ENCODE measurements at places on chromosomes 16 and 17.

GRCh38 chr16:24713379-24713778 is 16.1 kb upstream of the TNRC6A start:
- no peak for DNase-seq

GRCh38 chr16:14329727-14330350 is 258.7 kb downstream of the MRTFB start:
- DNase-seq, result peak; percentile 32

- DNase-seq, result no peak
Measured at GRCh38 chr17:66240013-66240412, 10.8 kb upstream of the APOH start.

GRCh38 chr16:64356267-64356666 is 765.6 kb downstream of the CDH11 start:
- DNase-seq, result no peak

DNA sequence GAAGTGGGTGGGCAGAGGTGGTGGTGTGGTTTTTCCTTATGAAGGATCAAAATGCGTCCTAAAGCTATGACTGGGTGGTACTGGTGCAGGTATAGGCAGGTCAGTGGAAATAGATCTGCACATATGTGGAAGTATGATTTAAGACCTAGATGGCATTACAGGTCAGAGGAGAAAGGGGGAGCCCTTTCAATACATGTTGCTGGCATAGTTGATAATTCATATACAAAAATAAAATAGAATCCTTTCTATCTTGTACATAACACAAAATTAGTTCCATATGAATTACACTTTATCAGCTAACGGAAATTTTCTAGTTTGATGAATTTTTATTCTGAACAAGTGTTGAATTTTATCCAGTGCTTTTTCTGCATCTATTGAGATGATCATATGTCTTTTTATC is 20.8 kb upstream of the PIK3R5 start:
- no peak for DNase-seq

DNA sequence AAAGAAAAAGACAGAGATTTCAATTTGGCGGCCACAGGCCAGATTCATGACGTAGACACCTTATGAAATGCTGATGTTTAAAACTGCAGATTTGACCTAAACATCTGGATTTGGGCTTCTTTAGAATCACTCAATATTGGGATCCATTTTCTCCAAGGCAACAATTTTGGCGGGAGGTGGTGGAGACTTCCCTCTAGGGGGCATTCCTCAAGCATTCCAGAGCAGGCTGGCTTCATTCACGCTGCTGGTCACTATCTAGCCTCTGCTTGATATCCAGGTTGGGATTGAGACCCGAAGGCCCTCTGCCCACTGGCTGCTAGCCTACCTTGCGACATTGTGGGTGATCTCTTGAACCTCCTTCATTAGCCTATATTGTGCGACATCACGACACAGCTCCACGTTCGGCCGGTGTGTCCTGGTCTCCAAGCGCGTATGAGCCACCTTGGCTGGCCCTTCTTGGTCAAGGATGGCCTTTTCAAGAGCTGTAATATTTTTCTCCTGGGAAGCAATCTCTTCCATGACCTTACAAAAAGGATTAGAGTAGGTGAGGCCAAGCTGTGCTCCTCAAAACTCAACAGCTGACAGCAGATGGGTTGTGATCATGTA is 24.5 kb downstream of the FBXO39 start:
- no peak for DNase-seq
